ENCODE measurements at places on chromosomes 3 and 15. TPM values are rescaled to one million over a fixed set of nuclear protein-coding genes. Genes with fewer than 3 reads are reported as not detected.

The MRPS22 gene
- 66.9 TPM for total RNA-seq

The PLXNA1 gene
- 15.9 TPM for total RNA-seq

The RLBP1 gene
- total RNA-seq = not detected

The CNBP gene
- 487 TPM for total RNA-seq

The SHISA5 gene
- total RNA-seq = 102 TPM

The CADM2 gene
- 0.27 TPM for total RNA-seq

The FRMD4B gene
- total RNA-seq = 40.3 TPM

The FBLN2 gene
- 0.09 TPM for total RNA-seq

The CFAP100 gene
- not detected for total RNA-seq

The GPR171 gene
- 188 TPM for total RNA-seq

DNA sequence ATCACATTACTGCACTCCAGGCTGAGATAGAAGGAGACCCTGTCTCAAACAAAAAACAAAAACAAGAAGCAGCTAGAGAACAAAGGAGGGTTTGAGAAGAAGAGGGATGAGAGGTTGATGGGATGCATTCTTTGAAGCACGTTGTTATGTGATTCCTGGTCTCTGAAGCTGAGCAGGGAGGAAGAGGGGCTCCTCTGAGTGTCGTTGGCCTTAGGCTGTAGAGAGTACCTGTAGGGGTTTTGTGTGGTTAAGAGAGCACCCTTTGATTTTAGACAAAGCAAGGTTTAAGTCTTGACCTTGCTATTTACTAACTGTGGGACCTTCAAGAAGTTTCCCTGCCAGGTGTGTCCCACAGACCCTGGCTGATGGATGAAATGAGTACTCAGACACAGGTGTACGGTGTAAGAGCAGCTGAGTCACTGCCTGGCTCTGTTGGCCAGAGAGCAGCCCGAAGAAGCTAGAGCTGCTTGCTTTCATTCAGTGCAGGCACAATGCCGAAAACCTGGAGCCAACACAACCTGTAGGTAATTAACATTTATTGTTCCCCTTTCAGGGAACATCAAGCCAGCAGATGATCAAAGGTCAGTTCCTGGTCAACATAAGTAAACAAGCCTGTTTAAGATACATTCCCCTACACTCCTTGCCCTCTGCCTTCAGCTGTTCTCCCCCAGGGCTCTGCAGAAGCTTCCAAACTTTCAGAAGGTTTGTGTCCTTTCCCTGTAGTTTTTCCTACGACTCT is 67.2 kb downstream of the LRRK1 start:
- no peak for DNase-seq
- no peaks in the 10 kb centered on the region for H3K36me3 ChIP-seq
- no peaks in the 10 kb centered on the region for H3K4me1 ChIP-seq
- H3K27me3 ChIP-seq = no peaks in the 10 kb centered on the region
- no peak overlapping the region for H3K27ac ChIP-seq

DNA sequence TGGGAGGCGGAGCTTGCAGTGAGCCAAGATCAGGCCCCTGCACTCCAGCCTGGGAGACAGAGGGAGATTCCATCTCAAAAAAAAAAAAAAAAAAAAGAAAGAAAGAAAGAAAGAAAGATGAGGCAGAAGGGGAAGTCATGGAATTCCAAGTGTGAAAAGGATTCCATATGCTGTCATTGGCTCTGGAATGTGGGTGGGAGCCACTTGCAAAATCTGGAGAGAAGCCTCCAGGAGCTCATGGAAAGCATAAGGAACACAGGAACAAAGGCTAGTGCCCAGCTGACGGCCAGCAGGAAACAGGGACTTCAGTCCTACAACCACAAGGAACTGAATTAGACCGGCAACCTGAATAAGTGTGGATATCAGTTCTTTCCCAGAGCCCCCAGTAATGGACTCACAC is 12.5 kb upstream of the TRAK1 start:
- H3K4me1 ChIP-seq = peaks cover 24% of the 10 kb centered on the region
- no peak overlapping the region for H3K27ac ChIP-seq
- no peak for DNase-seq
- no peak overlapping the region for H3K4me3 ChIP-seq

DNA sequence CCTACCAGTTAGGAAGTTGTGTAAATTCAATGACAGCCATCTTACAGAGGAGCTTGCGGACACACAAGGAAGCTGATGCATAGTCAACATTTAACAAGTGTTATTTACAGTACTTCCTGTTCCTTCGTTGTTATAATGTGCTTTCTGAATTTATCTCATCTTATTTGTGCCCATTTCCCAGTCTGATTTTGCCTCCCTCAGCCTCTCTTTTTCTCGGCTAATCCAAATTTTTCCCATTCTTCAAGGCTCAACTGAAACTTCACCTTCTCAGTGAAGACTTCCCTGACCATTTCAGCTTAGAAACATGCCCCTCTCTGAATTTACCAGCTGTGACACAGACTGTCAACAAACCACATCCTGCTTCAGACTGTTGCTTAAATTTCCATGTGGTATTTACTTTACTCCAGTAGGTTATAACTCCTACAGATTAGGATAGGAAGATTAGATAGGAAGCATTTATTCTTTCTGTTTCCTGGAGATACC is 55.7 kb upstream of the CP start:
- peak overlapping the region; percentile 40 for H3K27ac ChIP-seq
- H3K4me3 ChIP-seq = no peak overlapping the region
- H3K36me3 ChIP-seq = no peaks in the 10 kb centered on the region
- H3K4me1 ChIP-seq = peaks cover 15% of the 10 kb centered on the region

DNA sequence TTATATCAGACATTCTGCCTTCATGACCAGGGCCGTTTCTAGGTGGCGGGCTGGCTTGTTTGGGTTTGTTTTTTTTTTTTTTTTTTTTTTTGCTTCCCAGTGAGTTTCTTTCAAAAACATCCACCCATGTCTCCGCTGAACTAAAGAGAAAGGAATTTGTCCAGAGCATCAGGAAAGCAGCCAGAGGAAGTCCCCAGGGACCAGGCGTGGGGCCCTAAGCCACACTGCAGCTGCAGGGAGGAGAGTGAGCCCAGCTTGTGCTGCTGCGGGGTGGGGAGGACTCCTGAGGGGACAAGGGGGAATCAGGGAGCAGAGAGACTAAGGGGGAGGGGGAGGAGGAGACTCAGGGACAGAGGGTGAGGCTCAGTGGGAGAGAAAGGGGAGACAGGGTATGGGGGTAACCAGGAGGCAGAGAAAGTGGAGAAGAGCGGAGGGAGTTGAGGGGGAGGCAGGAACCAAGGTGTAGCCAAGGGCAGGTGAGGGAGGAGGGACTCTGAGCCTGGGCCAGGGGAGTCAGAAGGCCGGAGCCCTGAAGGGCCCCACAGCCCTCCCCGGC is 49.5 kb downstream of the CYP11A1 start:
- H3K36me3 ChIP-seq = no peaks in the 10 kb centered on the region
- peaks cover 20% of the 10 kb centered on the region for H3K4me1 ChIP-seq
- H3K27me3 ChIP-seq = no peaks in the 10 kb centered on the region
- H3K4me3 ChIP-seq = no peak overlapping the region

GRCh38 chr15:82950295-82950694 is 2.2 kb downstream of the HOMER2 start:
- H3K36me3 ChIP-seq = no peaks in the 10 kb centered on the region
- no peak overlapping the region for H3K4me3 ChIP-seq
- no peaks in the 10 kb centered on the region for H3K4me1 ChIP-seq
- DNase-seq = no peak

DNA sequence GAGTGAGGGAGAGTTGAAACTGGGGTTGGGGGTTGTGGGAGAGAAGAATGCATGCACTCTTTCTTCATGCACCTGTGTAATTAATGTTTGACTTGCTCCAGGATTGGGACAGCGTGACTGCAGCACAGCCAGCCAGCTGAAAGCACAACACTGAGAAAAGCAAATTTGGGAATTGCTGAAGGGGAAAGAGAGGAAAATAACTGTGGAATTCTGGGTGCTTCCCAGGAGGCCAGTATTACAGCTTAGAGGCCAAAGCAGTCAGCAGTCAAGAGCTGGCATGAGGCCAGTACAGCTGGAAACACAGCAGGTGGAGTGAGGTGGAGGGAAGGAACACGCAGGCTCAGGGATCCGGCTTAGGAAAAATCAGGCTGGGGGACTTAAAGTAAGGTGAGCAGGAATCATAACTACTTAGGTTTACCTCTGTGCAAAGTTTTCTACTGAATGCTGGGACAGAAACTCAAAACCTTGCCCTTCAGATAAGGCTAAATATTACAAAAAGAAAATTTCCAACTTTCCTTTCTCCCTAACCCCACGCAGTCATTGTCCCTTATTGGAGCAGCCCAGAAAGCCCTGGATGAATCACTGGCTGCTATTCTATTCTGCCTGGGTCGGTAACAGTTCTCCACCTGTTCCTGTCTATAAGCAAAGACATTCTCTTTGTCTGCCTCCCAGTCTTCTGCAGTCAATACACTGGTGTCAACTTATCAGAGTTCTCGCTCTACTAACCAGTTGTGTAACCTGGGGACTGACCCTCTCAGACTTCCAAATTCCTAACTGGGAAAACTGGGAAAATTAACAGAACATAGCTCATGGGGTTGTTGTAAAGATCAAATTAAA is 167.2 kb downstream of the MAGI1 start:
- no peak overlapping the region for H3K27ac ChIP-seq
- H3K27me3 ChIP-seq = no peaks in the 10 kb centered on the region
- no peaks in the 10 kb centered on the region for H3K36me3 ChIP-seq
- no peaks in the 10 kb centered on the region for H3K4me1 ChIP-seq
- no peak for DNase-seq

DNA sequence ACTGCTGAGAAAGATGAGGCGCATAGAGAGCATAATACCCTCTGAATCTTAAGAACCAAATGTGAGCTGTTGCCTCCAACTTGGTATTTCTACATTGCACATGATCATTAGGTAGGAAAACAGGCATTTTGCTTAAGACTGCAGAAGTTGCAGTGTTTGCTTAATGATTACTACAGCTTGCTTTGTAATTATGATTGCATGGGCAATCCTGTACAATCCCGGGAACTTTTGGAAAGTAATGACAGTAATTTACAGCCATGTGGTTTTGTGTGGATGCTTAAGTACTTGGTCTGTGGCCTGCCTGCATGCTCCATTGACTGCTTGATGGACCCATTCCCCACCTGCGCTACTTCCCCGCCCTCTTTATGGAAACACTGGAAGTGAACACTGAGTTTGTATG is 301.1 kb downstream of the DIPK2A start:
- H3K4me3 ChIP-seq = no peak overlapping the region
- no peak overlapping the region for H3K27ac ChIP-seq
- H3K4me1 ChIP-seq = no peaks in the 10 kb centered on the region
- no peaks in the 10 kb centered on the region for H3K27me3 ChIP-seq
- DNase-seq = no peak

GRCh38 chr3:57803647-57804081 is 47.6 kb downstream of the SLMAP start:
- peak; percentile 1 for DNase-seq
- no peak overlapping the region for H3K27ac ChIP-seq
- H3K27me3 ChIP-seq = no peaks in the 10 kb centered on the region
- H3K4me1 ChIP-seq = peaks cover 26% of the 10 kb centered on the region
- H3K36me3 ChIP-seq = no peaks in the 10 kb centered on the region

- peak overlapping the region; percentile 95 for H3K4me3 ChIP-seq
- peaks cover 13% of the 10 kb centered on the region for H3K4me1 ChIP-seq
- peak overlapping the region; percentile 70 for H3K27ac ChIP-seq
- DNase-seq = no peak
These were observed 643 bp downstream of the ABCC5 start for GRCh38 chr3:184016811-184017671.

Measured in CD8-positive, alpha-beta memory T cell (primary cell).